Activated T-cell treated with anti-CD3 and anti-CD28 coated beads for 48 hours (primary cell): ENCODE measurements at places on chromosomes 2 and 18.

- no peak for DNase-seq
These were observed 19.6 kb upstream of the KCNJ13 start for GRCh38 chr2:232795920-232796319.

- DNase-seq = no peak
These were observed 137.6 kb downstream of the CERS6 start for GRCh38 chr2:168593713-168594112.

GRCh38 chr18:59690996-59691395 is 6.2 kb downstream of the CCBE1 start:
- DNase-seq = no peak

DNA sequence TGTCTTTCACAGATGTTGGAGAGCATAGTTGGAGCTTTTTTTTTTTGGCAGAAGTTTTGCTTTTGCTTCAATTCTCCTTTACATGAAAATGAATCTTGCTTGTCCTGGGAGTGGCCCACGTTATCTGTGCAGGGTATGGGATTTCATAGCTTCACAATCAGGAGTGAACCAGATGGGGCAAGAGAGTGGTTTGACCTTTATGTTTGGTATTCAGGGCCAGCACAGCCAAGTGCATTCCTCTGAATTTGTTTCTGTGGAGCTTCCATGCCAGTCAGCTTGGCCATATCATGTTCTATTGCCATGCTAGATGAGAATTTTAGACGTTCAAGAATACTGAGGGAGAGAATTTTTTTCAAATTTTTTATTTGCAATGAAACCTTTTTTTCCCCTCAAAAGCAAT is 116.6 kb downstream of the PRPF40A start:
- DNase-seq = no peak

DNA sequence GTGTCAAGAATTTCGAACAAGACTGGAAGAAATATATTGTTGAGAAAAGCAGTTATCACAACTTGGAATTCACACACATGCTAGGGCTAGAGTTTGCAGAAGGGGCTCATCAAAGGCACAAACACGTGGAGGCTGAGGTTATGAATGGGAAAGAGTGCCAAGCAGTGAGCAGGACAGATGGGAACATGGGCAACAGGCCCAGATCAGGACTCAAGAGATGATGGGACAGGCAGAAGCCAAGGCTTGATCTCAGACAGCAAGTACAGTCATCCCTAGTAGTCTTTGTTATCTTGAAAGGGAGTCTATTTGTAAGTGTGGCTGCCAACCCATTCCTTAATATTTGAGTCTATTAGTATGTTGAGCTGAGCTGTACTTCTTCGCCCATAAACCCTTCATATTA is 22.2 kb upstream of the EPC2 start:
- DNase-seq = no peak

- no peak for DNase-seq
These were observed 17.7 kb downstream of the MBOAT2 start for GRCh38 chr2:8985561-8986326.
